ENCODE measurements at places on chromosomes 11 and 22. TPM values are rescaled to one million over a fixed set of nuclear protein-coding genes. Genes with fewer than 3 reads are reported as not detected.

GRCh38 chr11:64752175-64752970 is 7.4 kb downstream of the PYGM start:
- H3K36me3 ChIP-seq, result no peaks in the 10 kb centered on the region
- no peak overlapping the region for H3K4me3 ChIP-seq
- no peak for DNase-seq
- H3K27me3 ChIP-seq, result no peaks in the 10 kb centered on the region
- no peaks in the 10 kb centered on the region for H3K4me1 ChIP-seq

GRCh38 chr11:76189682-76190081 is 16.6 kb downstream of the WNT11 start:
- H3K4me3 ChIP-seq, result no peak overlapping the region
- no peaks in the 10 kb centered on the region for H3K36me3 ChIP-seq
- H3K27me3 ChIP-seq, result no peaks in the 10 kb centered on the region
- H3K4me1 ChIP-seq, result peaks cover 5% of the 10 kb centered on the region

Gene CBLIF
- not detected for total RNA-seq

GRCh38 chr11:132106096-132106982 is 735.9 kb downstream of the NTM start:
- no peak overlapping the region for H3K27ac ChIP-seq
- H3K36me3 ChIP-seq, result no peaks in the 10 kb centered on the region
- no peaks in the 10 kb centered on the region for H3K27me3 ChIP-seq
- DNase-seq, result no peak

Gene SCGB1D2
- total RNA-seq, result not detected

DNA sequence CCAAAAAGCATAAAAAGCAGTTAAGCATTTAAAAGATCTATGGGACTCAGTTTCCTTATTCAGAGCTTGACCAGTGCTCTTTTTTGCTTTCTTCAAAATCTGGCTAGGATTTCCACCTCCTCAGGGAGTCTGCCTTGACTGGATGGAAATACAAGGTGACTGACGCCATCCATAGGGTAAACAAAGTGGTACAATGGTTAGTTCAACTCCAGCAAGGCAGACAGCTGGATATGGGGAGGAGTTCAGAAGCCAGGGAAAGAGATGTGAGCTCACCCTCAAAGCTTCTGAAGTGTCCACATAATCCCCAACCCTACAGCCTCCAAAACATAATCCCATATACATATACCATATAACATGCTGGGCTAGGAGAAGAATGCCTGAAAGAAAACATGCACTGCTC is 52.0 kb downstream of the KIRREL3 start:
- no peaks in the 10 kb centered on the region for H3K36me3 ChIP-seq
- no peak overlapping the region for H3K4me3 ChIP-seq
- no peak overlapping the region for H3K27ac ChIP-seq
- no peak for DNase-seq
- H3K27me3 ChIP-seq, result peaks cover 27% of the 10 kb centered on the region

DNA sequence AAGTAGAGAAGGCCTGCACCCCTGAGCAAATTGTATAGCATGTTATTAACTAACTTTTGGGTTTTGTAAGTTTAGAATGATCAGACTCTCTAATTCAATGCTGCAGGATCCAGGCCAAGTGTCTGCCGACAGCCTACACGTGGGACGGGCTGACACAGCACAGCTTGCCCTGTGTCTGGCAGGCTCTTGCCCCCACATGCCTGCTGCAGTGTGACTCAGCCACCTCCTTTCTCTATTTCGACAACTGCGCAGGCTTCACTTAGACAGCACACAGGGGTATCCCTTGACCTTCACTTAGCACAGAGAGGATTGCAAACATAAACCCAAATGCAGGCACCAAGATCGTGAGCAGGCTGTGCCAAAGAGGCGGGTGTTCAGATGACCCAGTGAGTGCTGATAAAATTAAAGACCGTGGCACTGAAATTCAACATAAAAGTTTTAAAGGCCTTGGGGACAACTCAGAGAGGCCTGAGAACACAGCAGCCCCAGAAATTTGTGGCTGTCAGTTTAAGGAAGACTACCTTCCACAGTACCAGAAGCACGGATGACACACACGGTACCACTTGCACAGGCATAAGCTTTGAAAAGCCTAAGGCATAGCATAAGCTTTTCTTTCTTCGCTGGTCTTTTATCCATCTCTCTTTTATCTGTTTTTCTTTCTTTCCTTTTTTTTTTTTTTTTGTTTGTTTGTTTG is 37.8 kb downstream of the SCN3B start:
- H3K27ac ChIP-seq, result no peak overlapping the region
- DNase-seq, result no peak
- no peak overlapping the region for H3K4me3 ChIP-seq
- H3K27me3 ChIP-seq, result no peaks in the 10 kb centered on the region

- peak overlapping the region; percentile 94 for H3K4me3 ChIP-seq
- H3K27me3 ChIP-seq, result no peaks in the 10 kb centered on the region
- peaks cover 63% of the 10 kb centered on the region for H3K4me1 ChIP-seq
- no peak for DNase-seq
- peaks cover 6% of the 10 kb centered on the region for H3K36me3 ChIP-seq
Observed at GRCh38 chr11:14544611-14545010, 24.4 kb upstream of the PSMA1 start.

GRCh38 chr22:48821727-48822126 is 1005.9 kb downstream of the BRD1 start:
- no peak for DNase-seq
- H3K4me3 ChIP-seq, result no peak overlapping the region
- H3K4me1 ChIP-seq, result no peaks in the 10 kb centered on the region

- H3K4me3 ChIP-seq, result no peak overlapping the region
- H3K36me3 ChIP-seq, result no peaks in the 10 kb centered on the region
- H3K27ac ChIP-seq, result no peak overlapping the region
- H3K4me1 ChIP-seq, result no peaks in the 10 kb centered on the region
- no peak for DNase-seq
- no peaks in the 10 kb centered on the region for H3K27me3 ChIP-seq
Observed at GRCh38 chr22:17965538-17966402, 58.6 kb downstream of the MICAL3 start.

Gene EMID1
- 0.14 TPM for total RNA-seq

Gene ZNF214
- total RNA-seq, result not detected

GRCh38 chr11:26573896-26574295 is 1.8 kb upstream of the MUC15 start:
- no peaks in the 10 kb centered on the region for H3K4me1 ChIP-seq
- H3K27ac ChIP-seq, result no peak overlapping the region
- H3K36me3 ChIP-seq, result no peaks in the 10 kb centered on the region

DNA sequence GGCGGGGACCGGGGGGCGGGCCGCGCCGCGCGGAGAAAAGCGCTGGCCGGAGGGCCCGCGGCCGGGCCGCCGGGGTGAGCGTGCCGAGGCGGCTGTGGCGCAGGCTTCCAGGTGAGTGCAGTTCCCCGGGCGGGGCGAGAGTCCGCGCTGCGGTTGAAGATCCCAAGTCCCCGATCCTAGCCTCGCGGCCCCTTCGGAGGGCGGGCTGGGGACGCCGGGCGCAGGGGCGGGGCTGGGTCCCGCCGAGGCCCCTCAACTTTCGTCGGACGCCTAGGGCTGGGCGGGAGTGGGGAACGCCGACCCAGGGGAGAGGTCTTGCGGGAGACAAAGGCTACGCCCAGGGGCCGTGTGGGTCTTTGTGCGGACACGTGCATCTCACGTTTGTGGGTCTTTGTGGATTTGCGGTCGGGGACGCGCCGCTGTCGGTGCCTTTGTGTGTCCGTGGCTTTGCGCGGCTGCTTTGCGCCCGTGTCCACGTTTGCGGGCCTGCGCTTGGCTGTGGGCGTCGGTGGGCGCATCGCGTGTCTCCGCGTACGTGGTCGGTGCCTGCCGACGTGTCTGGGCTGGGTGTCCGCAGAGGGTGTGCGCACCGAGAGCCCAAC is at the start of gene TSKU:
Gene TSKU, plus strand, starts transcription at position 63 of the 602 bp plus-strand sequence. CDS start 12,261 bp downstream, outside the sequence.
- H3K4me1 ChIP-seq, result peaks cover 18% of the 10 kb centered on the region
- no peaks in the 10 kb centered on the region for H3K36me3 ChIP-seq
- peak within 1 kb of the TSS; percentile 29 for H3K27ac ChIP-seq
- DNase-seq, result peak; percentile 28
- peaks cover 56% of the 10 kb centered on the region for H3K27me3 ChIP-seq
- H3K4me3 ChIP-seq, result peak within 1 kb of the TSS; percentile 89

DNA sequence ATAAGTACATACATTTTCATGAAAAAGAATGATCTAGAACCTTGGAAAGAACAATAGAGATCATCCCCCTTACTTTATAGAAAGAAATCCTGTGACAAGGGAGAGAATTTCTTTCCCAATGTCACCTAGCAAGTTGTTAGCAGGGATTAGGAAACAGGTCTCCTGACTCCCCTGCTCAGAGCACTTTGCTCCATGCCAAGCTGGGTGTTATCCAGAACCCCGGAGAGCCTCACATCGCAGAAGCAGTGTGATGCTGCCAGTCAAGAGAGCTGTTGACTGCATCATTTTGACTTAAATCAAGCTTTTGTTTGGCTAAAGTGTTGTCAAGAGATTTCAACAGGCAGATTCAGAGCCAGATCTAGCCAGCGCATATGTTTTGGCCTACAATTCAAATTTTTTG is 3.6 kb upstream of the RRAS2 start:
- peaks cover 10% of the 10 kb centered on the region for H3K27me3 ChIP-seq
- peaks cover 2% of the 10 kb centered on the region for H3K36me3 ChIP-seq
- H3K4me3 ChIP-seq, result no peak overlapping the region
- peaks cover 24% of the 10 kb centered on the region for H3K4me1 ChIP-seq
- no peak overlapping the region for H3K27ac ChIP-seq

GRCh38 chr11:123765601-123766000 is 11.3 kb upstream of the OR6X1 start:
- H3K36me3 ChIP-seq, result peaks cover 4% of the 10 kb centered on the region
- H3K27me3 ChIP-seq, result peaks cover 7% of the 10 kb centered on the region
- no peaks in the 10 kb centered on the region for H3K4me1 ChIP-seq

GRCh38 chr11:67614730-67615714 is 8.3 kb downstream of the NDUFV1 start:
- H3K27me3 ChIP-seq, result no peaks in the 10 kb centered on the region
- H3K4me3 ChIP-seq, result peak overlapping the region; percentile 81
- H3K4me1 ChIP-seq, result peaks cover 38% of the 10 kb centered on the region
- H3K27ac ChIP-seq, result peak overlapping the region; percentile 97

Gene THOC5
- 73.9 TPM for total RNA-seq

Gene RASD2
- total RNA-seq, result 0.28 TPM

DNA sequence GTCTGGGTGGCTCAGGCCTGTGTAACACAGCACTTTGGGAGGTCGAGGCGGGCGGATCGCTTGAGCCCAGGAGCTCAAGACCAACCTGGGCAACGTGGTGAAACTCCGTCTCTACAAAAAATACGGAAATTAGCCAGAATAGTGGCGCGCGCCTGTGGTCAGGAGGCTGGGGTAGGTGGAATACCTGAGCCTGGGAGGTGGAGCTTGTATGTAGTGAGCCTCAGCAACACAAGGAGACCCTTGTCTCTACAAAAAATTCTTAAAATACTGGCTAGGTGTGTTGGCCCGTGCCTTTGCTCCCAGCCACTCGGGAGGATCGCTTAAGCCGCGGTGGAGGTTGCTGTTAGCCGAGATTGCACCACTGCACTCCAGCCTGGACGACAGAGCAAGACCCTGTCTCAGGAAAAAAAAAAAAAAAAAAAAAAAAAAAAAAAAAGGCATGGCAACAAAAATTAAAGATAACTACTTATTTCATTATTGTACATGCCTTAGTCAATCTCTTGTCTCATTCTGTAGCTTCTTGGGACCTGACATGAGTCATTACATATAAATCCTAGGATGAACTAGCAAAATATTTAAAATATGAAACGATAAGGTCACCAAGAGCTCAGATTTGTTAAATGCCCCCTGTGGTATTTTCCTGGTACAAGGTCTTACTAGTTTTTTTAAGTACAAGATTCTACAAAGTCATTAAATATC is 1.1 kb downstream of the TAF1D start:
- H3K27me3 ChIP-seq, result no peaks in the 10 kb centered on the region
- peak overlapping the region; percentile 100 for H3K27ac ChIP-seq
- peak overlapping the region; percentile 100 for H3K4me3 ChIP-seq
- H3K4me1 ChIP-seq, result peaks cover 68% of the 10 kb centered on the region
- H3K36me3 ChIP-seq, result peaks cover 22% of the 10 kb centered on the region
- DNase-seq, result peak; percentile 39

Gene NUP98
- total RNA-seq, result 149 TPM

- H3K36me3 ChIP-seq, result peaks cover 3% of the 10 kb centered on the region
- H3K4me1 ChIP-seq, result no peaks in the 10 kb centered on the region
- DNase-seq, result no peak
- no peaks in the 10 kb centered on the region for H3K27me3 ChIP-seq
Observed at GRCh38 chr11:86360775-86361395, 13.8 kb upstream of the CCDC81 start.

DNA sequence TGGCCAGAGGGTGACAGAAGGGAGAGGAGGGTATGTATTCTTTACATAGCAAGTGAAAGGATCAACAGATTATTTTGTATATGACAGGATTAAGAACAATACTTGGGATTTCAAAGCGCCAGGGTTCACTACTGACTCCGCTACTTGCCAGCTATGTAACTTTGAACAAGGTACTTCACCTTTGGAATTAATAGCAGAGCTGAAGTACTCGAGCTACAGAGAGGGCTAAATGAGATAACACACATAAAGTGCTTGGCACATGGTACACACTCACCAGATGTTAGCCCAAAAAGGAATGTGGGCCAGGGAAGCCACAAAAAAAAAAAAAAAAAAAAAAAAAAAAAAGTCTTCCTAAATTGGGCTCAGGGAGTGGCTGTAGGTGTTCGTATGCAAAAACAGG is 408.4 kb downstream of the BUD13 start:
- H3K36me3 ChIP-seq, result no peaks in the 10 kb centered on the region
- no peaks in the 10 kb centered on the region for H3K4me1 ChIP-seq
- no peak overlapping the region for H3K27ac ChIP-seq

- H3K27me3 ChIP-seq, result no peaks in the 10 kb centered on the region
- DNase-seq, result no peak
- no peaks in the 10 kb centered on the region for H3K4me1 ChIP-seq
- no peak overlapping the region for H3K27ac ChIP-seq
Observed at GRCh38 chr22:38043151-38044039, 13.8 kb upstream of the PICK1 start.

GRCh38 chr11:94151903-94152677 is 23.4 kb downstream of the PANX1 start:
- H3K36me3 ChIP-seq, result peaks cover 4% of the 10 kb centered on the region
- H3K4me1 ChIP-seq, result peaks cover 56% of the 10 kb centered on the region
- H3K27ac ChIP-seq, result no peak overlapping the region
- H3K4me3 ChIP-seq, result no peak overlapping the region

DNA sequence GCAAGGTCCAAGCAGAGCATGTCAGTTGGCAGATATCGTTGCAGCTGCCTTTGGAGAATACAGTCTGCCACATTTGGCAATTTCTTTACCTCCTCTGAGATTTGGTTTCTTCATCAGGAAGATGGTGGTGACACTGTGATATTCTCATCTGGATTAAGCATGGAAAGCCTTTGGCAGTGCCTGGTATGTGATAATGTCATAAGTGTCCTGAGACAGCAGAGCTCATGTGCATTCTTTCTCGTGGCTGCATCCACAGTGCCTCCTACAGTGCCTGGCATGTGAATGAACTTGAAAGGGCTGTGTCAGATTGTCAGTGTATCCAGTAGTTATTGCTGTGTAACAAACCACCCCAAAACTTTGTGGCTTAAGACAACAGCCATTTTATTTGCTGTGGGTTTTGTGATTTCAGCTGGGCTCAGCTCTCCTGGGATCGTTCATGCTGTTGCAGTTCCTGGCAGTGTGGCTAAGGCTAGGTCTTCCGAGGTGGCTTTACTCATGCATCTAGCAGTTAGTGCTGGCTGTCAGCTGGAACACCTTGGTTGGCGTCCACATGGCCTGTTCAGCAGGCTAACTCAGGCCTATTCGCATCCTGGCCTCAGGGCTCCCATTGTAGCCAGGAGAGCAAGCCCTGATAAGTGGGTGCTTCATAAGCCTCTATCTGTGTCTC is 35.7 kb upstream of the MICAL2 start:
- no peaks in the 10 kb centered on the region for H3K36me3 ChIP-seq
- no peak overlapping the region for H3K4me3 ChIP-seq
- H3K4me1 ChIP-seq, result peaks cover 10% of the 10 kb centered on the region
- no peak overlapping the region for H3K27ac ChIP-seq
- H3K27me3 ChIP-seq, result peaks cover 14% of the 10 kb centered on the region
- no peak for DNase-seq

Data from activated T-cell treated with anti-CD3 and anti-CD28 coated beads, Interleukin-2, amount 50 U/mL, for 72 hours (primary cell).